ENCODE measurements at places on chromosomes 11 and 22.
A peak's percentile ranks its signal among the peaks of the same experiment; 100 is the strongest.

GRCh38 chr11:100961633-100962032 is 168.0 kb downstream of the PGR start:
- no peak for DNase-seq

GRCh38 chr11:36304351-36304750 is 8.3 kb downstream of the PRR5L start:
- no peak for DNase-seq

DNA sequence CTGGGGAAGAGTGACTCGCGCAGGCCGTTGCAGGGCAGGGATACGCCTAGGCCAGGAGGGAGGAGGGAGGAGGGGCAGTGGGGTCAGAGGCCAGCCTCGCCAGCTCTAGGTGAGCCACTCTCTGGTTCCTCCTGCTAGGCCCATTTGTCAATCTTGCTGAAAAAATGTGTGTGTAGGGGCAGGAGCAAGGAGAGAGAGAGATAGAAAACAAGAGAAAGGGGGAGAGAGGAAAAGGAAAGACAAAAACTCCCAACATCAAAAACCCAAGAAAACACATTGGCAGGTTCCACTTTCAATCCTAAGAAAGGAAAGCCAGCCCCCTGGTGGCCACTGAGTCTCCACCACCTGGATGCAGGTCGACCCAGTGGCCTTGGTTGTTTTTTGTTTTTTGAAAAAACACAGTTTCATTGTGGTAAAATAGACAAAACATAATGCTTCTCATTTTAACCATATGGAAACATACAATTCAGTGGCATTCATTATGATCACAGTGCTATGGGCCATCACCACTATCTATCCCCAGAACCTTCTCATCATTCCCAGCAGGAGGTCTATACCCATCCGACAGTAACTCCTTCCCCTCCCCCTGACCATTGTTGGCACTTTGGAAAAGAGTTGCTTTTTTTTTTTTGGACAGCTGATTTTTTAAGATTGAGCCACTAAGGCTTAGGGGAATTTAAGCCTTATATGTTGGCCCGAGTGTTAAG is 10.9 kb downstream of the OMP start:
- peak; percentile 55 for DNase-seq

- no peak for DNase-seq
These were observed 2.0 kb upstream of the GRIK4 start for GRCh38 chr11:120509346-120510053.

DNA sequence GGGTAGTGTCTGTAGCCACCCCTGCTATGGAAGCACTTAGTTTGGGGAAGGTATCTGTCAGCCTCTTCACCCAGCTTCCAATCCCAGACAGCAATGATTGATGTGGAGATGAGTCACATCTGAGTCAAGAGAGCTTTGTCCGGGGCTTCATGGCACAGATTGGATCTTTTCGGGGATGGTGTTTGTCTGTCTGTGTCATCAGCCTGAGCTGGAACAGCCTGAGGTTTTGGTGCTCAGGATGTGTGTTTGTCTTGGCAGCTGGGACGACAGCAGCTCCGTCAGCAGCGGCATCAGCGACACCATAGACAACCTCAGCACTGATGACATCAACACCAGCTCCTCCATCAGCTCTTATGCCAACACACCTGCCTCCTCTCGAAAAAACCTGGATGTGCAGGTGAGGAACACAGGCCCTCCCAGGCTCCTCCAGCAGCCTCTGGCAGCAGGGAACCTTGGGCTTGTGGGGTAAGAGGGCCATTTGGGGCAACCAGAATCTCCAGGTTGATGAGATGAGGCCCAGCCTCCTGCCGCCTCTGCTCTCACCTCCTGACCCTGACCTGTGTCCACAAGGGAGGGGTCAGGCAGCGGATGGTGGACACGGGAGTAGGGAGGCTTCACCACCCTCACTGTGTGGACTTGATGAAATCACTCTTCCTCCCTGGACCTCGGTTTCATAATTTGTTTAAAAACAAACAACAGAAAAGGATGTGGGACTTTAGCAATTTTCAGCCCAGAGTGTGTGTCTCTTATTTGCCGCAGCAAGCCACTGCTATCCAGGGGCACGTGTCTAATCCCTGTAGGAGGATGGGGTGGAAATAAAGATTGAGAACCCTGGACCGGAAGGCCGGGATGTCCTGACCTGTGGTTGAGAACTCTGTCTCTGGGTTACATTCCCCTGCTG is 124.3 kb downstream of the DBX1 start:
- no peak for DNase-seq

GRCh38 chr22:21624120-21624879 is 5.5 kb downstream of the YDJC start:
- DNase-seq: peak; percentile 38

- no peak for DNase-seq
These were observed 108.2 kb downstream of the RRM1 start for GRCh38 chr11:4202749-4203148.

GRCh38 chr22:38748487-38749136 is 7.2 kb downstream of the SUN2 start:
- DNase-seq: no peak

GRCh38 chr11:34731603-34732002 is 110.7 kb downstream of the EHF start:
- DNase-seq: no peak

DNA sequence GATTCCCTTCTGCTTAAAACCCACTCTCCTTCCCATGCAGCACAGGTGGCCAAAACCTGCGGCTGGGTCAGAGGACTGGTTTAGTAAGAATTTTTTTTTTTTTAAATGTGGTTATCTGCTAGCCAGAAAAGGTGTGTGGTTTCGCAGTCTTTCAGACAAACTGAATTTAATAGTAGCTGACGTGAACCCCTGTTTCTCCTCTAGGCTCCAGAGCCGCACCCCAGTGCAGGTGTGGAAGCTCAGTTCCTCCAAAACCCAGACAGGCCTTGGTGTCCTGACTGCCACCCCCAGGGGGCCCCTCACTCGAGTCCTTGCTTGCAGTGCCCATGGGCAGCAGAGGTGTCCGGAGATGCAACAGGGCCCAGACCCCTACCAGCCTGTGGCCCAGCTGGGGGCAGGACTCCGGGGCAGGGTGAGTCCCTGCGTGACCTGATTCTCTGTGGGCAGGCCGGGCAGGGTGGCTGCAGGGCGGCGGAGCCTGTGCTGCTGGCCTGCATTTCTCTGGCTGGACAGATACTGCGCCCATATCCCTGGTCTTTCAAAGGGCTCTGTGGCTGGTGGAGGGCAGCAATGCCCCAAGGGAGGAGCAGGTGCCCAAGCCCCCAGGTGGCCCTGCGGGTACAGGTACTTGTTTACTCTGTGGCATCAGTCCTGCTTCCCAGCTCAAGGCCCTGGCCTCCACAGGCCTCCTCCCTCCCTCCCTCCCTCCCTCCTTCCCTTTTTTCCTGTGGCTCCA is 15.2 kb downstream of the KCNQ1 start:
- DNase-seq: no peak

DNA sequence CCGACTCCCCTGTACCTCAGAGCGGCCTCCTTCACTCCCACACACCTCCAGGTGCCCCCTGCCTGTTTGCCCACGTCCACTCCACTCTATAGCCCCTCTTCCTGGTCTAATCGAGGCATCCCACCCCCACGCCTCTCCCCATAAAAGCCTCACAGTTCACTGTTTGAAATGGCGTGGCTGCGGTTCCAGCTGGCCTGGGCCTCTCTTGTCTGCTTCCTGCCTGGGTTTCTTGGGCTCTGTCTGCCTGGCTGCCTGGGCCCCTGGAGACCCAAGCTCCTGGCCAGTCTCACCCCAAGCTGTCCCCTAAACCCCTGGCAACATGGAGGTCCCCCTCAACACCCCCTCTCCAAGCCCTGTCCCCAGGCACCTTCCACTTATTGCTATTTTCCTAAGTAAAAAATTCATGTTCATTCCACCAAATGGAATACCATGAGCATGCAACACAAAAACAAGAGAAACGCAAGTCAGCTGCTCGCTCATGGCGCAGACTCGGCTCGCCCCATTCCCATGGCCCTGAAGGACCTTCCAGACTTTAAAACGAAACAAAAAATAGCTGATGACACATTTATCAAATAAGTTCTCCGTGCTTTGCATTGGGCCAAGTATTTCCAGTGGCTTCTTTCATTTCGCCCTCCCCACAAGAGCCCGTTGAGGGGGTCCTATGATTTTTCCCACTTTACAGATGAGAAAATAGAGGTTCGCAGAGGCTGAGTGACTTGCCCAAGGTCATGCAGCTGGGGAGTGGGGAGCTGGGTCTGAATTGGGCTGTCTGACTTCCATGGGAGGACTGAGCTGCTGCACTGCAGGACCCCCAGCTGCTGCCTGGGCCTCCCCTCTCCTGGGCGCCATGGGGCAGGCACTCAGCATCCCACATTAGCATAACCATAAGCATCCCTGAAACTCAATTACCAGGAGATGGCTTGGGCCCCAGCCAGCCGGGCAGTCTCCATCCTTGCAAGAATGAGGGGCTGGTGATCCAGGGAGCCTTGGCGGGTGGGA is 11.7 kb upstream of the FLRT1 start:
- DNase-seq: no peak

- DNase-seq: no peak
These were observed 3.7 kb upstream of the SPON1 start for GRCh38 chr11:13958641-13959400.

- DNase-seq: no peak
These were observed 2.1 kb downstream of the OR5B21 start for GRCh38 chr11:58505849-58506248.

DNA sequence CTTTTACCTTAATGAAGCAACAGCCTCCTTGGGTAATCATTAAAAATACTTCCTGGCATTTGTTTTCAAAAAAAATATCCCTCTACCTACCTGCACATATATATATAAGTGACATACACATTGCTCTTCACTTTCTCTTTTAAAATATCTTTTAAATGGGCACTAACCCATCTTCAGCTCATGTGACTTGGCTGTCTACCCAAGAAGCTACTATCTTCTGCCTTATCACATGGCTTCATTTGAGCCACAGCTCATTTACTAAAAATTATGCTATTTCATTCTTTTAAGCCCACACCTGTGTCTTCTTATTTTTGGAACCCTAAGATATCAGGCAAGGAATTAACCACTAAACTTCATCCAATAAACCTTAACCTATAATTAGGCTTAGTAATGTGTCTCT is 37.0 kb upstream of the SOX6 start:
- DNase-seq: no peak

DNA sequence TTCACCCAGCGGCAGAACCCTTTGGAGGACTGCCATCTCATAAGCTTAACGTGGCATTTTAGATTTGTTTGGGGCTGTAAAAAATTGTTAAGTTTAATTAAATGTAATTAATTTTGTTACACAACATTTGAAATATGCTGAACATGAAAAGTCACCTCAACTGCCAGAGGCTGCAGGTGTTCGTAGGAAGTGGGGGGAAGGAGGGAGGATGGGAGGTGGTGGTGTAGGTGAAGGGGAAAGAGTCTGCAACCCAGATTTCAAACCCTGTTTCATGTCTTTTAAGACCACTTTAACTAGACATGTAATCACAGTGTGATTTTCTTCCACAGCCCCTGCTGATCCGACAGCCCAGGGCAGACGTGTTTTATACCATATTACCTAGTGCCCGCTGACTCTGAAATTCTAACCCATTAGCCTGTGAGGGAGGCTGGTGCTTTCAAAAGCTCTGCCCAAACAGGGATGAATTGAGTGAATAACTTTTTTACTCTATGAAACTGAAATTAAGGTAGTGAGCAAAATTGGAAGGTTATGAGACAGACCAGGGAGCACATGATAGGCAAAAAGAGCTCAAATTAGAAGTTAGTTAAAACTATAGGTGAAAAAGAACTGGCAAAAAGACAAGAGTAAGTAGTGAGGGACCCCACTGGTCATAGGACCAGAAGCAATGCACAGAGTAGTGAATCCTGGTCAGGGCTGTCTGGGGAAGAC is 279.8 kb downstream of the DDX10 start:
- DNase-seq: no peak

DNA sequence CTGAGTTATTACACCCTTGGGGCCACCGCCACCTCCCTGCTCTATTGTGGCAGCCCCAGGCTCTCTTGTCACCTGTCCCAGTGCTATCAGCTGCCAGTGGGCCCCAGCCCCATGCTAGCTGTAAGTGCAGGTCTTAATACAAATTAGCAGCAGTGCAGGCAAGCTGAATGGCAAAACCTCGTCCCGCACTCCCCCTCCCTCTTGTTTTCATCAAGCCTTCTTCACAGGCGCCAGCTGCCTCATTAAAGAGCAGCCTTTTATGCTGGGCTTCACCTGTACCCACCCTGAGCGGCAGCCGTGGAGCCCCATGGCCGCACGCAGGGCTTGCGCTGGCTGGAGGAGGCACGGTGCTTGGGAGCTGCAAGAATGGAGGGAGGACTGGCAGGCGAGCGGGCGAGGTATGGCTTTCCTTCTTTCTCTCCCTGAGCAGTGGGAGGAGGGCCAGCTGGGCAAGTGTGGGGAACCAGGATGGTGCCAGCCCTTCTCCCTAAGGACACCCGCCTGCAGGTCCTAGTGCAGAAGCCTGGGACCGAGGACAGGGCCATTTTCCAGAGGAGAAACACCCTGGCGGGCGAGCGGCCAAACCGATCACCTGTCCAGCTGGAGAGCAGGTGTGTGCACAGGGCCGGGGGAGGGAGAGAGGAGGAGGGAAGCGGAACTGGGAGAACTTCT is 70.7 kb downstream of the FLI1 start:
- DNase-seq: no peak

DNA sequence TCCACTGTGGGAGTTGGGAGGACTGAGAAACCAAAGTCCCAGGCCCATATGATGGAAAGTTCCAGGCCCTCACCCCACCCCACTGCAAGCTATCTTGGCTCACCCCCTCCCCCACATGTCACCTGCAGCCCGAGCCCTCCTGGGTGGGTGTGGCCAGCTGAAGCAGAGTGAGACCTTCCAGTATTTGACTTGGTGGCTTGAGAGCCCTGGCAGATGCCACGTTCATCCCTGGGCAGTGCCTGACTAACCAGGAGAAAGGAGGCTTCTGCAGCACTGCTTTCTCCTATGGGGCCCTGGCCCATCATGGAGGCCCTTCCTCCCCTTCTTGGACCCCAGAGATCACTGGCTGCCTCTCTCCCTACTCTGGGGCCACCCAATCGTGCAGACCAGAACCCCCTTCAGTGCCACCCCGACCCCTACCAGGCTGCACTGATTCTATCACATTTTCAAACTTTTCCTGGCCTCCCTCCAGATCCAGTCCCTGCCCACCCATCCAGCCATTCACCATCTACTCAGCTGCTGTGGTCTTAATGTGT is 38.1 kb upstream of the WNT11 start:
- no peak for DNase-seq

DNA sequence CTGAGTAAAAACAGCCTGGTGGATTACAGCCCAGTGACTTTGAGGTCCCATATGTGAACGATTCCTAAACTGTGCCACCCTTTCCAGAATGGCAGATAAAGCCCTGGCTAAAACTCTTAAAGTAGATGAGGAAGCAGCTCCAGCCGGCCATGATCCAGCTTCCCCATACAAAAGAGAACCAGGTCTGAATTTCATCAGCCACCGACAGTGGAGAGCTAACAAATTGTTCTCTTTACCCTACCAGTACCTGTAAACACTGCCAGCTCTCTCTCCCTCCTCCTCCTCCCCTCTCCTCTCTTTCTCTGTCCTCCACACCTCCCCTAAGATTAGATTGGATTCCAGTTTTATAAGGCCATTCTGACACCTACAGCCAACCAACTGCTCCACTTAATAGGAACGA is 176.9 kb downstream of the DSCAML1 start:
- DNase-seq: no peak

GRCh38 chr11:88100151-88100550 is 75.1 kb downstream of the RAB38 start:
- DNase-seq: no peak

- no peak for DNase-seq
These were observed 3.6 kb upstream of the ME3 start for GRCh38 chr11:86676010-86676409.

GRCh38 chr11:40175980-40176379 is 1283.5 kb downstream of the LRRC4C start:
- DNase-seq: no peak

GRCh38 chr22:17229991-17230630 is 10.9 kb upstream of the ADA2 start:
- DNase-seq: no peak
